ENCODE measurements at places on chromosomes 5 and 9. TPM values are rescaled to one million over a fixed set of nuclear protein-coding genes. Genes with fewer than 3 reads are reported as not detected.

CNTNAP3 gene
- total RNA-seq, result not detected

BARX1 gene
- not detected for total RNA-seq

DNA sequence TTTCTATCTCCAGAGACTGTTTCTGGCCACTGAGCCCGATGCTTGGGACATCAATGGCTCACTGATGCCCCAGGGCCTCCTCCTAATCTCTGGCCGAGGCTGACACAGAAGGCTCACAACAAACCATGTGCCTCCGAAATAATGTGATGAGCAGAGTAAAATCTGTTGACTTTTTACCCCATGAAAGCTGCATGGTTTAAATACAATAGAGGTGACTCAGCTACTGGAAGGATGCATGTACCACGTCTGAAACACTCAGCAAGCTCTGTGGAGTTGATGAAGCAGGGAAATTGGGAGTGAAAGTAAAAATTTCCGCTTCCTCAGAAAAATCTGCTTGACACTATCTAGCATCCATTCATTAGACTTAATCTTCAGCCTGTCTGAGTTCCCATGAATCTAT lies 111.1 kb upstream of the EQTN start:
- ATAC-seq, result no peak

- ATAC-seq, result no peak
Measured at GRCh38 chr5:2378976-2379375, 372.5 kb downstream of the IRX2 start.

DNA sequence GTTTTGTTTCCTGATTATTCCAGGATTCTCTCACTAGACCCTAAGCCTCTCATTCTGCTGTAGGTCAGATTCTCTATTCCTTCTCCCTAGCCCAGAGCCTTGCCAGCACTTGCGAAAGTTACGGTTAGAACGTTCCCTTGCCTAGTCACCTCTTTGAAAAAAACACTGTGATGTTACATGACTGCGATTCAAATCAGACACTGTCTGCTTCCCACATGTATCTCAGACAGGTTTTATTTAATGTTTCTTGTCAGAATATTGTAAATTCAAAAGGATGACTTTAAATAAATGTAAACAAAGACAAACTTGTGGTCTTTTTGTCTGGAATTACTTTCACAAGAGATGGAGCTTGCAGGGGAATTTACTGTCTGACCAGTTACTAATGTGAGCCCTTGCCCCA lies 116.5 kb upstream of the OTULINL start:
- ATAC-seq, result no peak

GRCh38 chr5:62737766-62738165 lies 159.1 kb downstream of the LRRC70 start:
- no peak for ATAC-seq

DNA sequence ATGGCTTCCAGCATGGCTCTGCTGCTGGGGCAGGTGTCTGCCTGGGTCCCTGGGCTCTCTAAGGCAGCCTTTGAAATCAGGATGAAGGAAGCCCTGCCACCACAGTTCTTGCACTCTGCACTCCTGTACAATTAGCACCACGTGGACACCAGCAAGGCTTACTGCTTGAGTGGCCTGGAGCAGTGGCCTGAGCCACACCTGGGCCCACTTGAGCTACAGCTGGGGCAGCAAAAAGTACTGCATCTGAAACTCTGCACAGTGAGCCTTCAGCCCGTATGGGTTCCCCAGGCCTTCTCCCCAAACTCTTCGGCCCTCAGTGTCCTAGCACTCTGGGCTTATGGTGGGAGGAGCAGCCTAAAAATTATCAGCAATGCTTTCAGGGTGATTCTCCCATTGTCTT lies 8.0 kb upstream of the INIP start:
- no peak for ATAC-seq

DNA sequence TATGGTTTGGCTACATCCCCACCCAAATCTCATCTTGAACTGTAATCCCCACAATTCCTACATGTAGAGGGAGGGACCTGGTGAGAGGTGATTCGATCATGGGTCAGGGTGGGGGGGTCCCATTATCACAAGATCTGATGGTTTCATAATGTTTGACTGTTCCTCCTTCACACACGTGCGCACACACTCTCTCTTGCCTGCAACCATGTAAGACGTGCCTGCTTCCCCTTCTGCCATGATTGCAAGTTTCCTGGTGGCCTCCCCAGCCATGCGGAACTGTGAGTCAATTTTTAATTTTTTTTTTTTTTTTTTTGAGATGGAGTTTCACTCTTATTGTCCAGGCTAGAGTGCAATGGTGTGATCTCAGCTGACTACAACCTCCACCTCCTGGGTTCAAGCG lies 27.0 kb downstream of the FAM169A start:
- no peak for ATAC-seq

DNA sequence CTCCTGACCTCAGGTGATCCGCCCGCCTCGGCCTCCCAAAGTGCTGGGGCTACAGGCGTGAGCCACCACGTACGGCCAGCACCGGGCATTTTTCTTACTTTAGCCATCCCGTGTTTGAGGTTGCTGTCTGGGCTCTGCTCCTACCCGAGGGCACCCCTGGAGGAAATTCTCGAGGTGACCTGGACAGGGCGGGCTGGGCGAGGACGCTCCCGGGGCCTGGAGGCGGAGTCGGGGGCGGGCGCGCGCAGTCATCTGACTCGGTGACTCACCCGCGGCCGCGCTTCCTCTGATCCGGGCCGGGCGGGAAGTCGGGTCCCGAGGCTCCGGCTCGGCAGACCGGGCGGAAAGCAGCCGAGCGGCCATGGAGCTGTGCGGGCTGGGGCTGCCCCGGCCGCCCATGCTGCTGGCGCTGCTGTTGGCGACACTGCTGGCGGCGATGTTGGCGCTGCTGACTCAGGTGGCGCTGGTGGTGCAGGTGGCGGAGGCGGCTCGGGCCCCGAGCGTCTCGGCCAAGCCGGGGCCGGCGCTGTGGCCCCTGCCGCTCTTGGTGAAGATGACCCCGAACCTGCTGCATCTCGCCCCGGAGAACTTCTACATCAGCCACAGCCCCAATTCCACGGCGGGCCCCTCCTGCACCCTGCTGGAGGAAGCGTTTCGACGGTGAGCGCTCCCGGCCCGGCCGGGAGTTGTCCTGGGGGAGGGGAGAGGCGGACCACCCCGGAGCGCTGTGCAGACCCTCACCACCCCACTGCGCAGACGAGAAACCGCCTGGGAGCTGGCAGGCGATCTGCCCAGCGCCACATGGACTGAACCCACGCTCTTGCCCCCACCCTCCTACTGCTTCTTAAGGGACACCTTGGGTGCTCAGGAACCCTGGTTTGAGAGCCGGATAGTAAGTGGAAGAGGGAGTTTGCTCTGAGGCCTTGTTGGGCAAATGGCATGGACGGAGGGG lies at the start of gene HEXB:
Gene HEXB (plus strand): TSS at position 334 of the 952 bp plus-strand sequence. CDS start 28 bp downstream, at position 362.
- peak; percentile 98 for ATAC-seq

DNA sequence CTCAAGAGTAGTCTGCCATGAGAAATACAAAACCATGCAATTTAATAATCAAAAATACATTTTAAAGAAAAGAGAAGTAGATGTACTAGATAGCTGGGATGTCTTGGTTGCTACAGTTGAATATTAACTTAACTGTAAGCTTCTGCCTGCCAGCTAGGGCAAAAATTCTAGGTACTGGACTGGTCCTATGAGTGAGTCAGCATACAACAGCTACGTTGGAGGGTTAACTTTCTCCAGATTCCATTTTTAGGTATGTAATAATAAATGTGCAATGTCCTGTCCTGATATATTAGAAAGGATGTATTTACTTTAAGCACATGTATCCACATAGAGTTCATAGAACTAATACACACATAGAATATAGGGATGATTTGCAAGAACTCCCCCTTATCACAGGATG lies 230.1 kb downstream of the CAAP1 start:
- no peak for ATAC-seq

DNA sequence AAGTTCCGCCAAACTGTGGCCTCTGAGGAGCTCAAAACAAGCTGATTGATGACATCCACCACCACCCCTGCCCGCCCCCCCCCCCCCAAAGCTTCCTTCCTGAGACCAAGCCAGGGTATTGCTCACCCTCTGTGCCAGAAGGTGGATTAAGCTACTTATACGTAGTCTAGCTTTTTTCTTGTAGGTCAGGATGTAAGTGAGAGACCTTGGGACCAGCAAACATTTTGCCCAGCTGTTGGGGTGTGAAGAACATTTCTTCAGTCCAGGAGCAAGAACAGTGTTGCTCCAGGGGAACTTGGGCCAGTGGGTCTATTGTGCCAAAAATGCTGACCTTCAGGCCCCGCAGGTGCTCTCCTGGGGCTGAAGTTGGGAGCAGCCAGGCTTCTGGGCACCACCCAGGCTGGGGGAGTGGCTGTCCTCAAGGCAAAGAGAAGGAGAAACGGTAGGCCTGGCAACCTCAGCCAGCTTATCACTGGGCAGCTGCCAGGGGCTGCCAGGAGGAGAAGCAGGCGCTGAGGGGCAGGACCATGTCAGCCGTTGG lies 18.0 kb downstream of the NEURL1B start:
- ATAC-seq, result no peak

Measured in activated T-helper 17 cell treated with anti-CD3 and anti-CD28 coated beads, Interleukin-2, amount 50 U/mL, for 72 hours (primary cell).